ENCODE measurements at places on chromosomes 7 and 10.

DNA sequence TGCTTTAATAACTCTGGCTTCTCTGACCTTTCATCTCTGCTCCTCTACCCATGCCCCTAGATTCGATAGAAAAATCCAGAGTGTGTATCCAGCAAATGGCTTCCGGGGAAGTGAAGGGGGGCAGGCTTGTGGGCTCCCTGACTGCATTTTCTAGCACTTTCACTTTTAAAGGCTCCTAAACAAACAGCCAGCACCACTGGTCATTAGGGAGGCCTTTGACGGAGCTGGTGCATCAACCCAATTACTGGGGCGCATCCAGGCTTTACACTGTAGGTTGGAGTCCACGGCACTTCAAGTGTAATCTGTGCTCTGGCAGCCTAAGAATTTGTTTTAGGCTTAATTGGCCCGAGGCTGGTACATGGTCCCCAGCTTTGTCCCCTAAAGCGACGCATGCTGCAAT, 291.9 kb downstream of the GFRA1 start:
- DNase-seq: no peak

- DNase-seq: no peak
These were observed 1020.0 kb upstream of the GHITM start for GRCh38 chr10:83119346-83119745.

GRCh38 chr10:122468926-122469781, 7.8 kb downstream of the HTRA1 start:
- DNase-seq: peak; percentile 99

- DNase-seq: no peak
These were observed 2.6 kb upstream of the COX19 start for GRCh38 chr7:978049-978346.

GRCh38 chr10:47018026-47018735, 107.0 kb downstream of the PTPN20 start:
- no peak for DNase-seq

GRCh38 chr10:17737027-17737965, 14.7 kb upstream of the TMEM236 start:
- DNase-seq: peak; percentile 49
